Stimulated activated CD8-positive, alpha-beta memory T cell treated with anti-CD3 and anti-CD28 coated beads, Interleukin-4, amount 100 ng/mL, for 1 hour (primary cell): ENCODE measurements at places on chromosomes 7 and 10.

DNA sequence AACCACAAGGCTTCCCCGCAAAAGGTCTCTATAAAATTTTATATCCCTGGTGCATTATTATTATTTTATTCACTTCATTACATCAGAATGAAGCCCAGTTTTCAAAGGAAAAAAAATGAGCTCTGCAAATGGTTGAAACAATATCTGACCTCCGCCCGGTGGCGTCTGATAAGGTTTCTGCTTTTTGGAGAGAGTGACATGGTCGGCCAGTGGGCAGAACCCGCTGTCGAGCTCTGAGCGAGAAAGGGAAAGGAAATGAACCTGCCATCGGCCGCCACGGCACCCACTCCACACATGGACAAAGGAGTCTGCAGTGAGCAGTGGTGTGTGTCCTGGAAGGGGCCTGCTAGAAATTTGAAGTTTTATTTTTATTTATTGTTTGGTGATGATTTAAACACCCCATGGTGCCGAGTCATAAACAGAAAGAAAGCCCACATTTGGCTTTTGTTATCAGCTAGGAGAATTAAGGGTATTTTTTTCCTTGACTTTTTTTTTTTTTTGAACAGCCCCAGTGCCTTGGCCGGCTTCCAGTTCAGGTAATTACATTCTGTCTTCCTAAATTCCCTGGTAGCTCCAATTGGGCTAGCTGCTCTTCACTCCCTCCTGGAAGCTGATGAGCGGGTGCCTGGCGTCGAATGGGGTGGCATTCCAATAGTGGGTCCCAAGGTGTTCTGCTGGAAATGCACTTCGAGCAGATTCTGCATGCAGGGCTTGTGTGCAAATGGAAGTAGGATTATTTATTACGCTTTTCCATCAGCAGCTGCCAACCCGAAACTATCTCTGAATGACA is 149.4 kb upstream of the MKI67 start:
- no peak for DNase-seq

GRCh38 chr7:127896659-127897058 is 134.6 kb downstream of the LRRC4 start:
- no peak for DNase-seq

GRCh38 chr7:18347170-18347569 is 148.4 kb upstream of the HDAC9 start:
- no peak for DNase-seq

GRCh38 chr7:77284616-77285015 is 85.0 kb upstream of the FGL2 start:
- no peak for DNase-seq

- DNase-seq: no peak
Observed at GRCh38 chr10:100022403-100022802, 12.7 kb upstream of the DNMBP start.

GRCh38 chr7:15292138-15292537 is 269.7 kb downstream of the AGMO start:
- DNase-seq: no peak

DNA sequence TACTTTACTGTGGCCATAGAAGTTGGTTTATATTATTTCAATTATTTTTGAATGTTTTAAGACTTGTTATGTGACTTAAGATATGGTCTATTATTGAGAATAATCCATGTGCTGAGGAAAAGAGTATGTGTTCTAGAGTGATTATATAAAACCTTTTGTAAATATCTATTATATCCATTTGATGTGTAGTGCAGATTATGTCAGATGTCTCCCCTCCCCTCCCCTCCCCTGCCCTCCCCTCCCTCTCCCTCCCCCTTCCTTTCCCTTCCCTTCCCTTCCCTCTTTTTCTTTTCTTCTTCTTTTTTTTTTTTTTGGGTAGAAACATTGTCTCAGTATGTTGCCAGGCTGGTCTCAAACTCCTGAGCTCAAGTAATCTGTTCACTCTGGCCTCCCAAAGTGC is 8.3 kb upstream of the CYP2C8 start:
- no peak for DNase-seq

DNA sequence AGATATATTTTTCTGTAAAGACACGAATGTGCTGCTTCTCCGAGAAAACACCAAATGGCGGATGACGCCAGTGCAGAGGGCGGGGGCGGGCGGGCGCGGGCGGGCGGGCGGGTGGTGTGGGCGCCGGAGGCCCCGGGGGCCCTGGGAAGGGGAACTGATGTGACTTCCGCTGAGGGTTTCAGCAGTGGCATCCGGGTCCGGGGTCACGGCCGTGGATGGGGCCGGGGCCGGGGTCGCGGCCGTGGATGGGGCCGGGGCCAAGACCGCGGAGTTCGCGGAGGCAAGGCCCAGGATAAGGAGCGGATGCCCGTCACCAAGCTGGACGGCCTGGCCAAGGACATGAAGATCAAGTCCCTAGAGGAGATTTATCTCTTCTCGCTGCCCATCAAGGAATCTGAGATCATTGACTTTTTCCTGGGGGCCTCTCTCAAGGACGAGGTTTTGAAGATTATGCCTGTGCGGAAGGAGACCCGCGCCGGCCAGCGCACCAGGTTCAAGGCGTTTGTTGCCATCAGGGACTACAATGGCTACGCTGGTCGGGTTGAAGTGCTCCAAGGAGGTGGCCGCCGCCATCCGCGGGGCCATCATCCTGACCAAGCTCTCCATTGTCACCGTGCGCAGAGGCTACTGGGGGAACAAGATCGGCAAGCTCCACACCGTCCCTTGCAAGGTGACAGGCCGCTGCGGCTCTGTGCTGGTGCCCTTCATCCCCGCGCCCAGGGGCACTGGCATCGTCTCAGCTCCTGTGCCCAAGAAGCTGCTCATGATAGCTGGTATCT is 20.3 kb upstream of the IGF2BP3 start:
- DNase-seq: no peak

- no peak for DNase-seq
Observed at GRCh38 chr7:116810267-116811116, 51.9 kb upstream of the CAPZA2 start.

GRCh38 chr10:5611899-5612680 is 54.3 kb downstream of the ASB13 start:
- no peak for DNase-seq

DNA sequence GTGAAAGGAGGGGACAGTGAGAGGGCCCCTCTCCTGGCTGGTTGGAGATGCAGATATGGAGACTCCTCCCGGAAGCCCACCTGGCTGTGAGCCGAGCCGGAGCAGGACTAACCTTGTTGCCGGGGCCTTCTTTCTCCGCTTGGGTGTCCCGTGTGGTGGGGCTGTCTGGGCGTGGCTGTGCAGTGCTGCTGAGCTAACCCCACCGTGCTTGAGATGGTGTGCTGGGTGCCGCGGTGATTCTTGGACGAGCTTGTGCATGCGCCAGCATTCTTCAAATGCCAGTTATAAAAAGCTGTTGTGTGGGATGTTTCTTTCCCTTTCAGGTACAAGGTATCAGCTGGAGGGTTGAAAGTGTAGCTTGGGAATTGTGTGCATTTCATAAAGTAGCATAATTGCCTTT is 48.8 kb downstream of the DAGLB start:
- no peak for DNase-seq

- DNase-seq: no peak
Observed at GRCh38 chr7:157072361-157072760, 61.9 kb upstream of the MNX1 start.

- DNase-seq: no peak
Observed at GRCh38 chr7:79880312-79880711, 254.3 kb upstream of the GNAI1 start.

DNA sequence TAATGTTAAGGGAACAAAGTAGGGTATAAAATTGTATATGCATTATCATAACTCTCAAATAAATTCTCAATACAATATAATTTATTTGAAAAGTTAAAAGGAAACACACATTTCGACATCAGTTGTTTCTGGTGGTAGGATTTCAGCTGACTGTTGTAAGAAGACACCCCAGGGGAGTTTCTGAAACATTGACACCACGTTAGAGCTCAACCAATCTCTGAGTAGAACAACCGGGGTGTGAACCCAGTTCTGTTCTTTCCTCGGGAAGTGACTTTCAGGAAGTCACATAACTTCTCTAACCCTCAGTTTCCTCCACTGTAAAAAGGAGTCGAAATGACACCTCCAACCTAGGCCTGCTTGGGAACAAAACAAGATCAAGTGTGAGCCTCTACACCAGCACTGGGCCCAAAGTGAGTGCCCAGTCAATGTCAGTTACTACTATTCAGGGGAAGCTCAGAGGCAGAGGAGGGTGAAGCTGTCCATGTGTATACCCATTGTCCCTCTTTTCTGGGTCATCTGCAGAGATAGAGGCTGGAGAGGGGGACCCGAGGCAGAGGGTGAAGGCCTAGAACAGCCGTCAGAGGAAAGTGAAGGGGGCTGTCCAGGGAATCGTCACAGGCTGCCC is 67.1 kb downstream of the AOAH start:
- no peak for DNase-seq

GRCh38 chr7:35261041-35261440 is 7.1 kb upstream of the TBX20 start:
- DNase-seq: no peak

DNA sequence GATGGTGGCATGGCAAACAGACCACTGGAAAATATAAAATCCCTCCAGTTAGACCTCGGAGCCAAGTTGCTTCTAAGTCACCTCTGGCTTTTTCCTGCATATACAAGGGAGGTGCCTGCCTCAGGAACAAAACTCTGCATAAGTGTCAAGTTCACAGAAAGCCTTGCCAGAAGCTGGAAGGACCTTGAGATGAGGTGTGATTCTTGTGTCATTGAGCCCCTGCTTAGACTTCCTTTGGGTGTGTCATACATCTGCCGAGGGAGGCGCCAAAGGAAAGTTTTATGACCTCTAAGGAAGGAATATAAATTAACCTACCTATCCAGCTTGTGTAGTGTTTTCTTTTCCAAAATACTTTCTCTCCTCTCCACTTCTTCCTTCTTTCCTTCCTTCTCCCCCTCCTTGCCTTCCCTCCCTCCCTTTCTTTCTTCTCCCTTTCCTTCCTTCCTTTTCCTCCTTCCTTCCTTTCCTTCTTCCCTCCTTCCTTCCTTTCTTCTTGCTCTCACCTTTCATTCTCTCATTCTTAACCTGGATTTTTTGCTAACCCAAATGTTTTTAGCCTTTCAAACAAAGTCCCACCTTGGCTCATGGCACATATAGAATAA is 75.2 kb downstream of the TRIL start:
- DNase-seq: no peak

DNA sequence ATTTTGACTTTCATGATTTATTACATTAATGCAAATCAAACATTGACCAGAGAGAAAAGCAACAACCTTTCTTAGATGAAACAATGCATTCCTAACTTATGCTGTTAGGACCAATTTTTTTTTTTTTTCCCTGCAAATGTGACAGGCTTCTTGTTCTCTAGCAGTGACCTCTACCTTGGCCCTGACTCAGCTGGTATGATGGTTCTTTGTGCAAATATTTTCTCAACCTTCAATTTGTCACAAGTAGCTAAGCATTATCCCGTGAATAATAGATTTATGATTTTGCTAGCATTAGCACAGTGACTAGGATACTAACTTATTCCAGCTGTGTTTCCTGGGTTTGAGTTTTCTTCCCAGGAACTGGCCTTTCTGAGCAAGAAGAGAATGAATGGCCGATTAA is 64.9 kb downstream of the PPP1R9A start:
- DNase-seq: no peak

- DNase-seq: no peak
Observed at GRCh38 chr10:79018521-79019011, 50.2 kb upstream of the ZMIZ1 start.

- no peak for DNase-seq
Observed at GRCh38 chr7:25722856-25723255, 429.1 kb upstream of the NFE2L3 start.

DNA sequence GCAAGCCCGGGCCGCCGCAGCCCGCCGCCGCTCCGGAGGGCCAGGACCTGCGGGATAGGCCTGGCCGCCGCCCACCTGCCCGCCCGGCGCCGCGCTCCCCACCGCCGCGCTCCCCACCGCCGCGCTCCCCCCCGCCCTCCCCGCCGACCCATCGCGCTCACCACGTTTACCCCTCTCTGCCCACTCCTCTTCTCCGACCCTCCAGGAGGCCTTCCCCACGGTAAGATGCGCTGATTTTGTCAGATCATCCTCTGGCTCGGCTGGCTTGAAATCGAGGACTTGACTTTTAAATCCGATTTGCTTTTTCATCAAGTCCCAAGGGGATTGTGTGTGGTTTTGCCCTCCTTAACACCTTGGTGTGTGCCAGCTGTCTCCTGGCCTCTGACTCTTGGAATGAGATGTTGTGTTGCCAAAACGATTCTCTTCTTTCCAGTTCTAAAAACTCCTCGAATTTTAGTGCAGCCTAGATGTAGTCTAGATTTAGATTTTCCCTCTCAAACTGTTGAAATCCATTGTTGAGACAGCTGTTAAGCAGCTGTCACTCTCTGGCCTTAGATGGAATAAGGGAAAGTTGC is 738 bp downstream of the POM121 start:
- DNase-seq: no peak

DNA sequence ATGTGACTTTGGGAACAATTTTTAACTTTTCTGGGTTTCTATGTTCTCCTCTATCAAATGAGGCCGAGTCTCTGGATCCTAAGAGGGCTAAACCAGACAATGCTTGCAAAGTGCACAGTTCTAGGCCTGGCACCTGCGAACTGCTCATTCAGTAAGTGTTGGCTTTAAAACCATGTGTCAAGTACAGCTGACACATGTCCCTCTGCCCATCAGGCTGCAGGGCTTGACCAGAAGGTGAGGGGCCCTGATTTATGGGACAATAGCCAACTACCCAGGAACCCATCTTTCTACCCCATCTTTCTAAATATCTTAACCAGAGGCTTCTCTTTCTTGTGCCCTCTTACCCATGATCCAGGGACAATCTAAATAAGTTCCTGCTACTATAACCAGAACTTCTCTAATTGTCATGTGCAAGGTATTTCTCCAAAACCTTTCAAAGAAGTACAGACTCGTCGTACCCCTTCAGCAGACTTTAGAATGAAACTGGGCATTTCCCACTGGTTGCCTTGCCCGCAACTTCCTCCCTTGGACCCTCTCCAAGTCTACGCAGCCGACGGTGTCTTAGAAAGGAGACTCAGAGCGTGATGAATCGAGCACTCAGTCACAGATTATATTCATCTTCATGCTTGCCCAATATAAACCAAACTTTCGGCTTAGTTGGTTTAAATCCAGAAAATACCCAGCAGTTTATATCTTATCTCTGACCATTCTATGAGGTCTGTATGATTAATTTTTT is 69.8 kb upstream of the STEAP1B start:
- DNase-seq: no peak
